ENCODE measurements at places on chromosomes 5 and 9. TPM values are rescaled to one million over a fixed set of nuclear protein-coding genes. Genes with fewer than 3 reads are reported as not detected.

- H3K27ac ChIP-seq, result no peak overlapping the region
- H3K4me1 ChIP-seq, result no peaks in the 10 kb centered on the region
- no peak overlapping the region for H3K4me3 ChIP-seq
- H3K36me3 ChIP-seq, result no peaks in the 10 kb centered on the region
Observed at GRCh38 chr9:24897826-24898225, 352.1 kb upstream of the IZUMO3 start.

DNA sequence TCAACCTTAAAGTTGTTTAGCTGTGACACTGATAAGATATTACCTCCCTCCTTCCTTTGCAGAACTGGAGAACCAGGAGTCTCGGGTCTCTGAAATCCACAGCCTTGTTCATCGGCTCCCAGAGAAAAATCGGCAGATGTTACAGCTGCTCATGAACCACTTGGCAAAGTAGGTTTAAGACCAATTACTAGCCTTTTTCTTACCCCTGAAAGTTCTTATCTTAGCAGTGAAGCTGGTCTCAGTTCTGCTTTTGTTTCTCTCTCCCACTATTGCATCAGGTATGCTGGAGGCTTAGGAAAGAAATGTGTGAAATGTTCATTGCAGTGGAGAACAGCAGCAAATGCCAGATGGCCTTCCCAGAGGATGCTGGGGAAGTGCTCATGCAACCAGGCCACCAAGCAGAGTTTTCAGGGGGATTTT, 287.4 kb downstream of the ARHGAP26 start:
- H3K36me3 ChIP-seq, result peaks cover 4% of the 10 kb centered on the region
- no peak overlapping the region for H3K27ac ChIP-seq
- no peaks in the 10 kb centered on the region for H3K27me3 ChIP-seq
- no peak overlapping the region for H3K4me3 ChIP-seq
- peaks cover 9% of the 10 kb centered on the region for H3K4me1 ChIP-seq

The ARHGEF28 gene
- 16.9 TPM for total RNA-seq

- ATAC-seq, result peak; percentile 92
- no peak overlapping the region for H3K27ac ChIP-seq
- no peak overlapping the region for H3K4me3 ChIP-seq
- no peaks in the 10 kb centered on the region for H3K36me3 ChIP-seq
- no peaks in the 10 kb centered on the region for H3K4me1 ChIP-seq
- no peaks in the 10 kb centered on the region for H3K27me3 ChIP-seq
Observed at GRCh38 chr5:116766470-116766947, 191.9 kb upstream of the SEMA6A start.

The GRIN1 gene
- 0.13 TPM for total RNA-seq

Measured in gastroesophageal sphincter (tissue), 4 donors.